ENCODE measurements at places on chromosomes 4 and X.
A peak's percentile ranks its signal among the peaks of the same experiment; 100 is the strongest.

DNA sequence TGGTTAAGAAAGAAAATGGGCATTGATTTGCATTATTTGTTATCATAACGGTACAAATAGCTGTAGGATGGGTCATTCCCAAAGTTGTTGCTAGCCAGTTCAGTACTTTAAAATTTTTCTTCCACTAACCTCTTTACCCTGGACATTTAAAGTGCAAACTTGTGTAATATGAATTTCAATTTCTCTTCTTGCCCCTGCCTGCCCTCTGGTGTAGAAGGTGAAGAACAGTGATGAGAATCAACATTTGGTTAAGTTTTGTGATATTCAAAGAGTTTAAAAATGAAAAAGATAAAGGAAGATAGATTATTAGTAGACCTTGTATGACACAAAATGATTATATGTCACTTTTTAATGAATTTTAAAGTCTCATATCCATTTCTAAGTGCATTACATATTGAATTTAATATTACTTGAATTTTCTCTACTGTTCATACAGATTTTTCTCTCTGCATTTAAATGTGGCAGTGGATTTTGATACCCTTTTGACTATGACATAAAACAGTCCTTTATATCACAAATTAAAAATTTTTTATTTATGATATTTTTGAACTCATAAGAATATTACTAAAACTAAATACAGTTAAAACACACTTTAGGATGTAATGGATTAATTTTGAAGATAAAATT, 337.7 kb downstream of the BMPR1B start:
- no peak for DNase-seq

DNA sequence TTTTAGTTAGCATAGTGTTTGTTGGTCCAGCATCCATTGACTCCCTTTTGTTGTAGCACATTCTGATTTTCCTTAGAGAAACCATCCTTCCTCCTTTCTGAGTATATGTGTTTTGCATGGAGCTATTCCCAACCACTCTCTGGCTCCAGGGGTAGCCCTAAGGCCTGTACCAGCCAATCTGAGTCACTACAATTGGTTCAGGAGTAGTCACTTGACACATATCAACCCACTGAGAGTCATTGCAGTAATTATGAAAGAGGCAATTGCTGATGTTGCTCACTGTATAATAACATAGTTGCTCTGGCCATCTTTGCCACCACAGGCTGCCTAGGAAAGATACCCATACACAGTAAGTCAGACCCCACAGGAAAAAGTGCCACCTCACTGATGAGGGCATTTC, 71.2 kb upstream of the GRID2 start:
- DNase-seq: no peak

- no peak for DNase-seq
These were observed 29.6 kb downstream of the PDGFC start for GRCh38 chr4:156941940-156942548.

- no peak for DNase-seq
These were observed 45.5 kb upstream of the CYP2U1 start for GRCh38 chr4:107885865-107886264.

GRCh38 chr4:47913861-47914219, 543 bp downstream of the NFXL1 start:
- DNase-seq: peak; percentile 14

GRCh38 chrX:140524556-140524955, 19.7 kb upstream of the SOX3 start:
- no peak for DNase-seq

- no peak for DNase-seq
These were observed 66.6 kb downstream of the ATXN3L start for GRCh38 chrX:13253223-13253622.

GRCh38 chr4:79850626-79851025, 222.4 kb downstream of the ANTXR2 start:
- DNase-seq: no peak

DNA sequence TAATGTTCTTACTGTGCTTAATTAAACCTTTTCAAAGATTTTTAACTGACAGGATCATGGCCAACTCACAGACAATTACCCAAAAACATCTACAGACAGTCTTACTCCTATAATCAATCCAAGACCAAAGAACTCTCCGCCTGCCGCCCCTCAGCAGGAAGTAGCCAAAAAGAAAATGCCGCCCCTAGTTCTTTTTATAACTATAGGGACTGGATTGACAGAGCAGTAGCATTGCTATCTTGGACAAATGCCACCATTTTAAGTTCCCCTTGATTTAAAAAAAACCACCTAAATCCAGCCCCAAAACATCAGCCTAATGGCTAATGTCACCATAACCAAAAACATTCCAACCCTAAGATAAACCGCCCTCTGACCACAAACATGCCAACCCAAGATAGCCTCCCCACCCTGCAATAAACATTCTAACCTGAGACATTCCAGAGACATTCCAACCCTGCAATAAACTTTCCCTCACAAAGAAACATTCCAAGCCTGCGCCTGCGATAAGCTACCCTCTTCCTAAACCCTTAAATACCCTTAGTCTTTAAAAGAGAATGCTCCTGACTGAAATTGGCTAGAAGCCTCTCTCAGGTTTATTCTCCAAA, 77.0 kb downstream of the COQ2 start:
- no peak for DNase-seq

GRCh38 chrX:20863649-20864048, 510.6 kb upstream of the CNKSR2 start:
- no peak for DNase-seq

DNA sequence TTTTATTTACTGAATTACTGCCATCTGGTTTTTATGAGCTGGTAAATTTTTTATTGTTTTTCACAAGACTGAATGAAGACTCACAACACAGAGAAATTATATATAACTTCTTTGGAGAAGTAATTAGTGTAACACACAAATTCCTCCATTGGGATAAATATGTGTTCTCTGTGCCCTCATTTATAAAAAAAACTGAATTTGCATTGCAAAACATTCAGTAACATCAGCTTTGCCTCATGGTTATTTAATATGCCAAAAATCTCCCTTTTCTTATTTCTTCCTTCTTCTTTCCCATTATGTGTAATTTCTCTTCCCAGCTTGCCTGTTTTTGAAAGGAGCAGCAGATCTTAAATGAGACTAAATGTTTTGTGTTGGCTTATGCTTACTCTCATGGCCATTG, 18.5 kb downstream of the CASP6 start:
- no peak for DNase-seq

- DNase-seq: no peak
These were observed 178.0 kb upstream of the ANKRD50 start for GRCh38 chr4:124890522-124890921.

DNA sequence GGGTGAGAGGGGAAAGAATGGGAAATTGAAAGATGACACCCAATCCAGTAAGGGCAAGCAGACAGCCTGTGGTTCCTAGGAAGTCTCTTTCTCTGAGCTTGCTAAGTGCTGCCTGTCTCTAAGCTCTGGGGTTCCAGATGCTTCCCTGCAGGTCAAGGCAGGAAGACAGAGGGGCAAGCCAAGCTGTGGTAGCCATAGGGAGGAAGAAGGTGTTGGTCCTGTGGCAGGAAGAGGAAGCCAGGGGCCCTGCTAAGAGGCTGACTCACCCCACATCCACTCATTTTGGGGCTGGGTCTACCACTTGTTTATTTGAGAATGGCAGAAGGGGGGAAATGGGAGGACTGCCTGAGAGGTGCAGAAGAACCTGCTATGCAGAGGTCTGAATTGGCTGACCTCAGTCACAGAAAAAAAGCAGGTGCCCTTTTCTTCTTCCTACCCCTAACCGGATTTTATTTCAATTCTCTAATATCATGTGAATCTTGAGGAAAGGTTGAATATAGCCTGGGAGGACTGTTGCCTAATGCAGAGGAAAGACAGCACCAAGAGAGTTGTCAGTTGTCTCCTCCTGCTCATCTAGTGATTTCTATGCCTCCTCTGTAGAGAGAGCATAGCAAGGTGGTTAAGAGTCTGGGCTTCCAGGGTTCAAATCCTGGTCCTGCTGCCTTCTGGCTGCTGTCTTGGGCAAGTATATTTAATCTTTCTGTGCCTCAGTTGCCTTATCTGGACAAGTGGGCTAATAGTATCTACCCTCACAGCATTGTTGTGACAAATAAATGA, 27.4 kb downstream of the HOPX start:
- DNase-seq: peak; percentile 28

- DNase-seq: no peak
These were observed 1.8 kb downstream of the TAPT1 start for GRCh38 chr4:16224264-16225166.

DNA sequence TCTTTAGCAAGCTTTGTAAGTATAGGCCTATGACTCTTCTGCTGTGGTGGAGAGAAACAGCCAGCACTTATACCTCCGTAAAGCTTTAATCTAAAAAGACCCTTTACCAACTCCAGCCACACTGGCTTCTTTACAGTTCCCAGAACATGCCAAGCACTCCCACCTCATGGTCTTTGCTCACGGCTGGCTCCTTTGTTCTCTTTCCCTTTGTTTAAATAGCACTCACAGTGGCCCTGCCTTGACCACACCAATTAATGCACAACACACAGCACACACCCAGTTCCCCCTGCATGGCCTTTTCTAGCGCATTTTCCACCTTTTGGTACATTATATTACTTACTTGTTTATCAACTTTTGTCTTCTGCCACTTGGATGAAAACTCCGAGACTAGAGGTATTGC, 18.9 kb downstream of the PPID start:
- no peak for DNase-seq

All from stimulated activated CD8-positive, alpha-beta memory T cell treated with anti-CD3 and anti-CD28 coated beads, Interleukin-2, amount 100 ng/mL, for 48 hours (primary cell).